ENCODE measurements at places on chromosomes 2 and 18.

- DNase-seq = no peak
Measured at GRCh38 chr18:5853253-5853652, 42.1 kb downstream of the TMEM200C start.

- DNase-seq = no peak
Measured at GRCh38 chr2:233088972-233089345, 28.8 kb downstream of the INPP5D start.

DNA sequence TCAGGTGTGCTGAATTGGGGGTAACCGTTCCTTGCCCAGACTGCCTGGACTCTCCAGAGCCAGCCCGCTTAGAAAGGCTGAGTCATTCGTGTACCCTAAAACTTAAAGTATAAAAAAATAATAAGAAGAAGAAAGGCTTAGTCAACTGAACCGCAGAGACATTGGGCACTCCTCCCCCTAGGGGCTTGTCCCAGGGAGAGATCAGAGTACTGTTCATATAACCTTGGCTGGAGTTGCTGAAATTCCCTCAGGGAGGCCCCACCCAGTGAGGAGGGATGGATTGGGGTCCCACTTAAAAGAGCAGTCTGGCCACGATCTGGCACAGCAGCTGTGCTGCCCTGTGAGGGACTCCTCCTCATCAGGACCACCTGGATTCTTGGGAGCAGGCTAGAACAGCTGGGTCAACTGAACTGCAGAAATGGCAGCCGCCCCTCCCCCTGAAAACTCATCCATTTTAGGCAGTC, 37.2 kb downstream of the ANKRD12 start:
- peak; percentile 51 for DNase-seq

DNA sequence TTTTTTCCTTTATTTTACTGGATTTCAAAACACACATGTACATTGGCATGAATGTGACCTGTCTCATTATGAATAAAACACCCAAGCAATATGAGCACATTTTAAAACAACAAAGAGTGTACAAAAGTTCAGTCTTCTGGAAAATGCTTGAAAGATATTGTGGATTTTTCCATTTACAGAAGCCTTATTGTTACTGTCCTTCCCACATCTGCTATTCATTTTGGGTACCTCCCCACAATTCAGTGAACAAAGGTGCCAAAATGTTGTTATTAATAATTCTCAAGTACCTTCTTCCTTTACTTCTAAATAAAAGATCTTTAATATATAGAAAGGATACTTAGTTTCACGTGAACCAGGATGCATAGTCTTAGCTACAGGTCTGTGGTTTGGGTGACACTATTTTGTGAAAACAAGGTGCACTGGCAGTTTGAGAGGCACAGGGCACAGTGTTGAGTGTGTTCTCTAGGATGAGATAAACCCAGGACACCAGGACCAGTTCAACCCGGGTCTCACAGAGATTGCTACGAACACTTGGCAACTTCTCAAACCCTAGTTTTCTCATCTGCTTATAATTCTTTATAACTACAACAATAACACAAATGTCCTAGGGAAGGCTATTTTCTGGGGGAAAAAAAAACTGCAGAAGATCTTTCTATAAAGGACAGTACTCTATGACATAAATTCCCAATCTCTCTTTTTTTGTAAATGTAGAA, 84.5 kb upstream of the GALNT5 start:
- no peak for DNase-seq
